ENCODE measurements at places on chromosomes 4 and X. TPM values are rescaled to one million over a fixed set of nuclear protein-coding genes. Genes with fewer than 3 reads are reported as not detected.

GRCh38 chr4:179719766-179720450 is 2277.7 kb upstream of the AGA start:
- no peak for DNase-seq

DNA sequence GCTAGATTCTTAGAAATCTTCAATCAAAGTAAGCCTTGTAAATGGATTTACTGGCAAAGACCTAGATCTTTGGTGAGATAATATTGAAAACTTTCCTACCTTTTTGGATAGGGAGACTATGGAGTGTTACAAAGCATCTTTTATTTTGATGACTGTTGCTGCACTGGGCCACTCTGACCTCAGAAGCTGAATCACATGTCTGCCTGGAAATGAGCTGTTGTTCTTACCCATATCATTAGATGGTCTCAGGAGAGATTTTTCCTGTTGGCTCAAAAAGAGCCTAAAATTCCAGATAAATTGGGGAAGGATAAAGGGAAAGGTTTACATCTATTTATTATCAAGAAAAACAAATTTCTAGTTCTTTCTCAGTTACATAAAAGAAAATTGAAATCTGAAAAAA is 127.5 kb upstream of the BMP3 start:
- no peak for DNase-seq

GRCh38 chr4:79676705-79677104 is 268.7 kb upstream of the GK2 start:
- no peak for DNase-seq

GRCh38 chr4:102420563-102421398 is 75.5 kb upstream of the SLC39A8 start:
- DNase-seq, result no peak

GRCh38 chrX:133984857-133985163 is 584 bp downstream of the GPC3 start:
- DNase-seq, result no peak

DNA sequence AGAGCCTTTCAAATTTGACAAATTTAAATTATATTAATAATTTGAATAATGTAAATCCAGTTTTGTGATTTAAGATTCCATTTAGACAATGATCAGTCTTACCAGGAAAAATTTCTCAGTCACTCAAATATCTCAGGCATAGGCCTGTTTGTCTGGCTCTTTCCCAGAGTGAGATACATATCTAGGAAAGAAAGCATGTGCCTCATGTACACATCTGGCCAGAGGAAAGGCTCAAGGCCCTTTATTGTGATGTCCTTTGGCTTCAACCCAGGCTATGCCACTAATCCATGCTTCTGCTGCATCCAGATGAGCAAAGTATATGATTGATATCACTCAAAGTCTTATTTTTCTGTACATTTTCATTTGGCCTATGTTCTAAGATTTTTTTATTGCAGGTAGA is 473.3 kb upstream of the ADGRL3 start:
- no peak for DNase-seq

DNA sequence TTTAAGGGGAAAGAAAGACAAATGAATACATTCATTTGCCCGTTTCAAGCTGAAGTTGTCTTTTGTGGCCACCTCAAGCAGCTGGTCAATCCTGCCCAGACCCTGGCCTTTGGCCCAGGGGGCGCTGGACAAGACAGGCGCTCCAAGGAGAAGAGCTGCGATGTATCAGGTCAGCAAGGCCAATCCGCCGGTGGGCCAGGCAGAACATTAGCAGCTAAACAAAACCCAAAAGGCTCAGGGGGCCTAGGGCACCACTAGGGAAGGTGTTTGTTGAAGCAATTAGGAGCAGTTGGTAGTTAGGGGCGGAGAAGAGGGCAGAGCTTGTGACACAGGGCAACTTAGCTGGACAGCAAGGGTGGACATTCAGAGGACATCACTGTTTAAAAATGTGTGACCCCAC is 60.8 kb upstream of the TMEM33 start:
- DNase-seq, result no peak

GRCh38 chr4:38939165-38939564 is 71.6 kb downstream of the FAM114A1 start:
- no peak for DNase-seq

The GLRA3 gene
- polyA plus RNA-seq, result 38.9 TPM

The ZIC3 gene
- 15.6 TPM for polyA plus RNA-seq

The EDNRA gene
- 15.2 TPM for polyA plus RNA-seq

The FGFR3 gene
- 196 TPM for polyA plus RNA-seq

The NDST3 gene
- polyA plus RNA-seq, result 8.1 TPM

The ANOS1 gene
- 154 TPM for polyA plus RNA-seq
